ENCODE measurements at places on chromosomes 7 and 10.

GRCh38 chr10:110006358-110007160 lies 1.2 kb upstream of the ADD3 start:
- DNase-seq, result no peak

GRCh38 chr10:6647811-6648526 lies 67.9 kb upstream of the PRKCQ start:
- DNase-seq, result peak; percentile 29

DNA sequence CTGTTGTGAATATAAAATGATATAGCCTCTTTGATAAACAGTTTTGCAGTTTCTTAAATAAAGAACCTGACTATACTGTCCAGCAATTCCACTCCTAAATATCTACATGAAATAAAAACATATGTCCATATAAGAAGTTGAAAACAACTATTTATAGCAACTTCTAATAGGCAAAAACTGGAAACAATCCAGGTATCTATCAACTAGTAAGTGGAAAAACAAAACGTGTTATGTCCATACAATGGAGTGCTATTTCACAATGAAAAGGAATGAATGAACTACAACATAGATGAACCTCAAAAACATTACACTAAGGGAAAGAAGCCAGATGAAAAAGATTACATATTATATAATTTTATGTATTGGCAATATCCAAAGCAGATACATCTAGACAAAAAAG lies 268.9 kb downstream of the CSTF2T start:
- no peak for DNase-seq

GRCh38 chr7:88586219-88586618 lies 173.3 kb upstream of the ZNF804B start:
- DNase-seq, result no peak

DNA sequence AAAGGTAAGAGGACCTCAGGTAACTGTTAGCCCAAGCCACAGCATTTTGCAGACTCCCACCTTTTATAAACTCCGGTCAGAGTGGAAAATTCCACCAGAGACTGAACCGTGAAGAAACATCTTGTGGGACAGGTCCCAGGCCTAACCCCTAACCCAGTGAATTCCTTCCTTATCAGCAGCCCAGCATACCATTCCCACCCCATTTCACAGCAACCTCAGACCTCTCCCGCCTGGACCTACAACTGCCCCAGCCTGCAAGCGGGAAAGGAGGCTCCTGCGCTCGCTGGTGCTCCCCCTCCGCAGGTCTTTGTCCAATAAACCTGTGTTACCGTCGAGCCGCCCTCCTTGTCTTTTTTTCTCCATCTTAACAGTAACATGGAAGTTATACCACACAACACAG lies 736.6 kb downstream of the MAGI2 start:
- DNase-seq, result no peak

DNA sequence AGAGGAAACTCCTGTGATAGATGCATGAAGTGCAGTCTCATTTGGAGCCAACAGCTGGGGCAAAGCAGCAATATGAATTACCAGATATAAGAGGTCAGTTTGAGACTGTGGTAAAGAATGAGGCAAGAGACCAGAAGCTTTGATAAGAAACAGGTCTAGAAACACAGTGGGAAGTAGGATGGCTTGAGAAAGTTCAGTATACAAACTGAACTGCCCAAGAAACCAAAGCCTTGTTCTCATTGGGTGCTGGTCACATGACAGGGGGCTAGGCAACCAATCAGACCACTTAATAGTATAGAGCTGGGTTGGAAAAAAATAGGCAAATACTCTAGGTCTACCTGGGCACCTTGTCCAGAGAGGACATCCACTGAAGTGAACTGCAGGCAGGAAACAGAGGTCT lies 46.2 kb upstream of the PLCE1 start:
- DNase-seq, result no peak

GRCh38 chr7:140230861-140231770 lies 54.3 kb upstream of the KDM7A start:
- peak; percentile 30 for DNase-seq

- DNase-seq, result no peak
Measured at GRCh38 chr10:5953676-5954075, 23.7 kb downstream of the IL15RA start.

GRCh38 chr10:131960631-131961046 lies 21.1 kb downstream of the BNIP3 start:
- no peak for DNase-seq

DNA sequence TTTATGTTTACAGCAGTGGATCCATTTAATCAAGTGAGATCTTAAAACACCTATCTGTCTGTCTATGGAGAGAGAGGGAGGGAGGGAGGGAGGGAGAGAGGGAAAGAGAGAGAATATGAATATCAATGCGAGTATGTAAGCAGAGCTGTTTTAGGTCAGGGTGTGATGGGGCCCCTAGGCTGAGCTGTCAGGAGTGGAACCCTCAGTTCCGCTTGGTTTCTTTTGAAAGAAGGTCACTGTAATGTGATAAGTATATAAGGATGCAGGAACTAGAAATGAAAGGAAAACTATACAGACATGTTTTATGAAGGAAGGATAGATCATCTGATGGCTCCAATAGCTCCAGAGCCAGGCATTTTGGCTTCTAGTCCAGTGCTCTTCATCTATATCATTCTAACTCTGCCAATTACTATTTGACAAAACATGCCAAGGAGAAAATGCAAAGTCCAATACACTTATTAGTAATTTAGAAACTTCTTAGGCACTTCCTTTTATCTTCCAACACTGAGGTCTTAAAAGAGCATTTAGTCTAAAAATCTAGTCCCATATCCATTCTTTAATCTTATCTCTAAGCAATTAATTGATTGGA lies 70.3 kb downstream of the NRCAM start:
- DNase-seq, result no peak

DNA sequence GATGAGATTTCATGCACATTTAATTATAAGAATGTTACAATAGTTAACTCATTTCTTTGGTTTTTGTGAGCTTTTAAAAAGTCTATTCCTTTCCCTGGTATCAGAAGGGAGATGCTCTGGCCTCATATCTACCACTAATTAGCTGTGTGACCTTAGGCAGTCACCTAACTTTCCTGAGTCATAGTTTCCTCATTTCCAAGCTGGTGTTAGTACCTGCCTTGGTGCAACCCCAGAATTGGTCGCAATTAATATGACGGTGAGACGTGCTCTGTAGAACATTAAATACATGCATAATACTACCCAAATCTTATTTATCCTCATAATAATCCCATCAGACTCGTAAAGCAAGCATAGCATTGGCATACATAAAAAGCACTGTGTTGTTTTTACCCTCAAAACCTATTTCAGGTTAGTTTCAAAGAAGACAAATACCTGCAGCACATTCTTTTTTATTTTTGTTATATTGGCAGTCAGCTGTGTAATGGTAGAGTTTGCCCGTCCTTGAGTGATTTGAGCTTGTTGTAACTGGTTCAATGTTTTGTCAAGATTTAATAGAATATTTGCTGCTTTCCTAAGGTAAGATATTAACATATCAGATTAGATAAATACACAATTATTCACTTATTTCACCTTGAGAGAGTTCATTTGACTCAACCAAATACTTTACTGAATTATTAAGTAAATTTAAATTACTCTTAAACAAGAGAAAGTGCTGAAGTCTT lies 31.0 kb upstream of the LAMB1 start:
- no peak for DNase-seq

DNA sequence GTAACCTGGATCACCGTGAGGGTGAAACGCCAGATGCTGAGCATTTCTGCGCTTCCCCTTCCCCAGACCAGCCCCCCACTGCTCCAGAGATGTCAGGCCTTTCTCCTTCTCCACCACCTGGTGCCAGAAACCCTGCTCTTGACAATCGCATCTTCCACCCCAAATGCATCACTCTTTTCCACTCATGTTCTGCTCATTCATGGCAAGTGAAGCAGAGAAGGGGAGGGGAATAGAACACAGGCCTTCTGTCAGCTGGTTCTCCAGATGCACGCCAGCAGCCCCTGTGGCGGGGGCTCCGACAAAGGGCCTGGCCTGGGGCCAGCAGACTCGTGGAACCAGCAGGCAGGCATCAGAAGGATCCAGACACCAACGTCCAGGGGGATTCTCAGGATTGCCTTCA lies 68.5 kb upstream of the SVIL start:
- DNase-seq, result no peak

DNA sequence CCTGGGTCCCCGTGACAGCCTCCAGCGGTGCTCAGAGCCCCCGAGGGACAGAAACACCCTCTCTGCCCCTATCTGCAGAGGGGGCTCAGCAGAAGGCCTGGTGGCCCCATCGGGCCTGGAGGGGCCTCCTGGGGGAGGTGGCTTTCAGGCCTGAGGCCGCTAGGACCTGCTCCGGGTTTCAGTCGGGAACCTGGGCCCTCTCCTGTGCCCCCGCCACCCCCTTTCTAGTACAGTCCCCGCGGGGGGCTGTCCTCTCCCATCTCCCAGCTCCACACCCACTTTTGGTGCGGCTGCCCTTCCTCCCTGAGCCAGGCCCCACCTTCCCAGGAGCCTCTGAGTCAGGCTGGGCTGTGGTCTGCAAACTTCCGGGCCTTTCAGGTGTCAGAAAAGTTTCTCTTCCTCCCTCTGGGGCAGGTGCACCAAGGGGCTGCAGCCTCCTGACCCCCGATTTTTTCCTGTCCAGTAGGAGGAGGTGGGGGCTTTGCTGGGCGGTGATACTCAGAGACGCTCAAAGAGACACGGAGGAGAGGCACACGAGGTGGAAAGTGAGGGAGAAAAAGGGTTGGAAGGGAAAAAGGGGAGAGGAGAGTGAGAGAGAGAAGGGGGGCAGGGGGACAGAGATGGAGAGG lies 692 bp downstream of the CARD11 start:
- peak; percentile 33 for DNase-seq

- DNase-seq, result no peak
Measured at GRCh38 chr7:75915416-75916156, 631 bp downstream of the POR start.

DNA sequence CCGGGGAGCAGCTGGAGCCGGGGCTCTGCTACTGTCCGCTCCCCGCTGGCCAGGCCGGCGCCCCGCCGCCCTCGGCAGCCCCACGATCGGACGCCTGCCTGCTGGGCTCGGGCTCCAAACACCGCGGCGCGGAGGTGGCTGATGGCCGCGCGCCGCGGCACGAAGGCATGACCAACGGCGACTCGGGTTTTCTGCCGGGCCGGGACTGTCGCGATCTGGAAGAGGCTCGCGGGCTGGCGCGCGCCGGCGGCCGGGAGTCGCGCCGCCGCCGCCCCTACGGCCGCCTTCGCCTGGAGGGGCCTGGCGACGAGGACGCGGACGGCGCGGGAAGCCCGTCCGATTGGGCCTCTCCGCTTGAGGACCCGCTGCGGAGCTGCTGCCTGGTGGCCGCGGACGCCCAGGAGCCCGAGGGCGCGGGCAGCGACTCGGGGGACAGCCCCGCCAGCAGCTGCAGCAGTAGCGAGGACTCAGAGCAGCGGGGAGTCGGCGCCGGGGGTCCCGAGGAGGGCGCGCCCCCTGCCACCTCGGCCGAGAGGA lies 570 bp downstream of the TBC1D12 start:
- no peak for DNase-seq

GRCh38 chr7:33806298-33807154 lies 98.8 kb upstream of the BMPER start:
- DNase-seq, result no peak

GRCh38 chr7:82803411-82803810 lies 359.3 kb downstream of the PCLO start:
- DNase-seq, result no peak

DNA sequence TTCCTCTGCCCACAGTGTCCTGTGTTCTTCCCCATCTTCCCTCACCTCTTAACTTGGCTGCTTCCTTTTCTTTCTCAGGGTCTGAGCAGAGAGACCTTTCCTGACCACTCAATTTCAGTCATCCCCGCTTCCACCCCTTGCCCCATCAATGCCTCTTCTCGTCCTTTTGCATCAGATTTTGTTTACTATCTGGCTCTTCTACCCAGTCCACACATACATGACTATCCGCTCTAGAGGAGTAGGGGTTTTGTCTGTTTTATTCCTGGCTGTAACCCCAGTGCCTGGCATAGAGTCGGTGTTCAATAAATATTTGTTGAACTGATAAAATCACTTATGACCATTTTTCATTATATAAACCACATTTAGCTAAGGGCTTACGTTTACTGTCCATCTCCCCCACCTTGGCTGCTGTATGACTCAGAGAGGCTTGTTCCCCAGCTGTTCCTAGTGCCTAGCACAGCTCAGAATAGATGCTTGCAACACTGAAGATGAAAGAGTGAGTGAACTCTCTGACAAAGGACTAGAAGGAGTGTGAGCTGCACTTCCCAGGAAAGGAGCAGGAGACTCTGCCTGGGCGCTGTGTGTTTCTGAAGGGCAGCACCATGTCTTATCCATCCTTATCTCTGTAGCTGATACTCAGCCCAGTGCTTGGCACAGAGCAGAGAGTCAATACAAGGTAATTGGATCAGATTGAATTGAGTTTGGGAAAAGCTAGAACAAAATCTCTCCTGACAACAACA lies 21.9 kb downstream of the ARID5B start:
- DNase-seq, result no peak

DNA sequence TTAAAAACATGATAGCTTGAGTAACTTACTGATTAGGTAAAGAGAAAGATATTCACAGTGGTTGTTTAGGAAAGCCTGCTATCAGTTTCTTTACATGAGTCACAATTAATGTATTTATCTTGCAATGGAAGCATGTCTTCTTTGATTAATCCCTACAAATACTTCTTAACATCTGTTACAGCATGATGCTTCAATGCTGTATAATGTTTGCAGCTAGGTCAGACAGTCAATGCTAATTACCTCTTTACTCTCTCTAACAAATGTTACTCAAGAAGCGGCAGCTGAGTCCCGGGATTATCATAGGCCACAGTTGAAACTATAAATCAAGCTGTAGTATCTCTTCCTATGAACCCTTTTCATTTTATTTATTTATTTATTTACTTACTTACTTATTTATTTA lies 33.2 kb downstream of the ACBD5 start:
- DNase-seq, result no peak

DNA sequence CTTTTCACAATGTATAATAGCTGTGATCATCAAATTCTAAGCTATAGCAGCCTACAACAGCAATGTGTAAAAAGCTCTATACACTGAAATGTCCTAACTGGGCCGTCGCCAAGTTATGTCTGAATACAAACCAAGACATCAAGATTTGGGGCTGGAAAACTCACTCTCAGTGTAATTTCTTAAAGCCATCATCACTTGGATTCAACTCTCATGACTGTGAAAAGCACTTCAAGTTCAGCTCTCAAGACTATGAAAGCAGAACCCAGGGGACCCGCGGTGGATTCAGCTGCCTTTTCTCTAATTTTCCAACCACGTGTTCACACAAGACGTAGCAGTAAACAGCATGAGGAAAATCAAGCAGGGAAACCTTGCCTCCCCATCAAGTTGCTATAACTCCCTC lies 15.8 kb upstream of the ZNRF2 start:
- no peak for DNase-seq

GRCh38 chr7:83934118-83934734 lies 260.4 kb downstream of the SEMA3A start:
- no peak for DNase-seq

GRCh38 chr7:27994639-27995038 lies 186.0 kb downstream of the JAZF1 start:
- no peak for DNase-seq

GRCh38 chr7:129807863-129808262 lies 144.9 kb downstream of the UBE2H start:
- no peak for DNase-seq

GRCh38 chr7:1725766-1726630 lies 55.9 kb downstream of the ELFN1 start:
- DNase-seq, result no peak

All from stimulated activated CD4-positive, alpha-beta T cell treated with anti-CD3 and anti-CD28 coated beads, TNF-alpha, amount 100 ng/mL, for 1 hour (primary cell).